Left renal pelvis (tissue), 4 donors: ENCODE measurements at places on chromosomes 11 and 22. TPM values are rescaled to one million over a fixed set of nuclear protein-coding genes. Genes with fewer than 3 reads are reported as not detected.

DNA sequence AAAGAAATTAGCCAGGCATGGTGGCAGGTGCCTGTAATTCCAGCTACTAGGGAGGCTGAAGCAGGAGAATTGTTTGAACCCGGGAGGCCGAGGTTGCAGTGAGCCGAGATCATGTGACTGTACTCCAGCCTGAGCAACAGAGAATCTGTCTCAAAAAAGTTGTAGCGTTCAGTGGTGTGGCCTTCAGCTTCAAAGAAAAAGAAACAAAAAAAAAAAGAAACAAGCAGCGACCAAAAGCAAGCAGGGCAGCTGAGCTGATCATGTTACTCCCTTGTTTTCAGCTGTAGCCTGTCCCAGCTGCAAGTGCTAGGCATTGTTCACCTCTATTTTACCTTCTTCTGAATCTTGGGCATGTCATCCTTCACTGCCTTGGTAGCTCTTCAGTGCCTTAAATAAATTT lies 37.0 kb downstream of the SFI1 start:
- no peak for DNase-seq

The MAPK11 gene
- 9.4 TPM for polyA plus RNA-seq

- DNase-seq = no peak
Observed at GRCh38 chr11:1232883-1233321, 10.0 kb downstream of the MUC5B start.

The DDTL gene
- polyA plus RNA-seq = 8.7 TPM

The MPPED2 gene
- polyA plus RNA-seq = 25.2 TPM

DNA sequence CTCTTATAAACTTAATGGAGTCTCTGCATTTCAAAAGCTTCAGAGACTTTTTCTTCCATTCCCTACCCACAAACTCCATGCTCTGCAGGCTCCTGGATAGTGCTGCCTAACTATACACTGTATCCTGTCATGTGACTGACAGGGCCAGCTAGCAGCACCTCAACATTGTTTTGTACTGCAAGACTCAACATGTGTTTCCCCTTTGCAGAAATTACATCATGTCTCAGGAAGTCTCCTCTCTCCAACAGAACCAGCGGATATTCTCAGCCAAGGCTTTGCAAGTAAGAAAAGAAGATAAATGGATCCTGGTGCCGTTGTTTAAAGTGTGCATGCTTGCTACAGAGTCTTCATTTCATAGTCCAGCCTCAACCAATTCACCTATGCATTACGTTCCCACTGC lies 164.0 kb upstream of the UBASH3B start:
- DNase-seq = no peak

- no peak for DNase-seq
Observed at GRCh38 chr22:30947173-30947815, 21.3 kb downstream of the MORC2 start.

GRCh38 chr11:33412241-33412640 lies 155.1 kb downstream of the HIPK3 start:
- DNase-seq = no peak

DNA sequence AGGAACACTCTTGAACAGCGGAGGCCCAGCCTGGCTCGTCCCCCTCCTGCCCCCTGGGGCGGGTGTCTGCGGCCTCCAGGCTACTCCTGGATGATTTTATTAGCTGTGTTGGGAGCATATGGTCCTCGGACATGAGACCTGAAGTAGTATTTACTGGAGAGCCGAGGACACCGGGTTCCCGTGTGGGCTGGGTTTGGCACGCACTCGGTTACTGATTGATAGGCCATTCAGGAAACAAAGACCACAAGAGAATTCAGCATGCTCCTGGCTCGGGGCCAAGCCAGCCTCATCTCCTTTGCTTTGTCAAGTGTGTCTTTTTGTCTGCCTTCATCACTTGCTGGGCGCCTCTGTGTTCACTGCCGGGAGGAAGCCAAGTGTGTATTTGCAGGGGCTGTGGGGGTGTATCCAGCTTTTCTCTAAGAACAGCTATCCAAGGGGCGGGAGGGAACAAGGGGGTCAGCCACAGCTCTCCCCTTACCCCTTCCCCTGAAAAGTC lies 9.7 kb downstream of the FXYD2 start:
- DNase-seq = no peak

GRCh38 chr22:35959121-35959800 lies 69.4 kb downstream of the RBFOX2 start:
- no peak for DNase-seq

- no peak for DNase-seq
Observed at GRCh38 chr22:33270596-33270995, 212.4 kb upstream of the SYN3 start.
